ENCODE measurements at places on chromosomes 7 and 10.

DNA sequence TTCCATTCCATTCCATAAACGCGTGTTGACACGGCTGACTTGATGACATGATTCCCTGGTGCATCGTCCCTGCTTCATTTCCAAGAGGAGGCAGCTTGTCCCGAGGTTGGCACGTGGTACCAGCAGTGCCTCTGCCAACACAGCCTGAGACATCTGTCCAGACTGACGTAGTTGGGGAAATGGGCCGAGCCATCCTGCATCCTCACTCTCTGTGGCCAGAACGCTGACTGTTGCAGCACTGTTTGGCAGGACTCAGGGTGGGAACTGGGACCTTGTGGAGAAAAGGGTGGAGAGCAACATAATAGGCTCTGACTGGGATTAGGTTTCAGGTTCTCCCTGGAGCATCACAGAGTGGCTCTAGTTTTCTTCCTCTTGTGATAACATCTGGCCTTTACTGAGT is 118.6 kb upstream of the BTBD16 start:
- DNase-seq = no peak

DNA sequence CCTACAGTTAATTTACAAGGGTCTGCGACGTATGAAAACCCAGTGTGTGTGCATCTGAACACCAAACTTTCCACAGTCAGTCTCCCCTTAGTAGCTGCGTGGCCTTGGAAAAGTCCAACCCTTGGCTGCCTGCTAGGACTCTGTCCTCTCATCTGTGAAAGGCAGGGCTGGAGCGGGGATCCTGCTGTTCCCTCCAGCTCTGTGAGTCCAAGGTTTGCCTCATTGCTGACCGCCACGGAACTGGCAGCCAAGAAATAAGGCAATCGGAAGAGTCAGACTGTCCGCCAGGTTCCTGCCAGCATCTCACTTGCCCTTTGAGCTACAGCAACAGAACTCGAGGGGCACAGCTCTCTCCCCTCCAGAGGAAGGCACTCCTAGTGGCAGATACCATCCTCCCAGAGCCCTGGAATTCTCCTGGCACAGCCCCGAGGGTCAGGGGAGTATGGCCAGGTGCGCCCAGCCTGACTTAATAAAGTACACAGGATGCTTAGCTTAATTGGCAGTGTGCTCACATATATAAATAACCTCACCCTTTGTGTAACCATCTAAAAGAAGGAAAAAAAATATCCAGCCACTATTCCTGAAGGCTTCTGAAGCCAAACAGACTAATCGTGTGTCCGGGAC is 530.1 kb upstream of the FOXK1 start:
- DNase-seq = no peak

- no peak for DNase-seq
Measured at GRCh38 chr7:142181966-142182365, 70.4 kb downstream of the MGAM2 start.

- no peak for DNase-seq
Measured at GRCh38 chr7:141915565-141915964, 634 bp upstream of the OR9A4 start.

GRCh38 chr7:145584401-145584800 is 532.2 kb upstream of the CNTNAP2 start:
- no peak for DNase-seq

DNA sequence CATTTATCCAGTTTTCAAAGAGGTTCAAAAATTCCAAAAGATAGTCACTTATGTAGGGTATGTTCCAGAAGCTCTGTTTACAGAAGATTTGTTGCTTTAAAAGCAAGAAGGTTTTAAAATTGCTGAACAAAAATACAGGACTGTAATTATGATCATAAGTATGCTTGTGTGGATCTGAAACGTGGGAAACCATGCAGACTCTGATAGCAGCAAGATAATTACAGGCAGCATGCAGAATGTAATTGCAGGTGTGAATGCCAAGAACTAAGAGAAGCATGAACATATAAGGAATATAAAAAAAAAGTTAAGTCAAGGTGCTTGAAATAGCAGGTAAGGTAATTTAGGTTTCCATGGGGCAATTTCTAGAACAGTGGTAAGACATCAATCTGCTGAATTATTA is 405.7 kb downstream of the ARL4A start:
- DNase-seq = peak; percentile 78

- no peak for DNase-seq
Measured at GRCh38 chr10:95266674-95267095, 24.1 kb downstream of the PDLIM1 start.

GRCh38 chr10:89643431-89643811 is 1.6 kb downstream of the PANK1 start:
- DNase-seq = no peak

DNA sequence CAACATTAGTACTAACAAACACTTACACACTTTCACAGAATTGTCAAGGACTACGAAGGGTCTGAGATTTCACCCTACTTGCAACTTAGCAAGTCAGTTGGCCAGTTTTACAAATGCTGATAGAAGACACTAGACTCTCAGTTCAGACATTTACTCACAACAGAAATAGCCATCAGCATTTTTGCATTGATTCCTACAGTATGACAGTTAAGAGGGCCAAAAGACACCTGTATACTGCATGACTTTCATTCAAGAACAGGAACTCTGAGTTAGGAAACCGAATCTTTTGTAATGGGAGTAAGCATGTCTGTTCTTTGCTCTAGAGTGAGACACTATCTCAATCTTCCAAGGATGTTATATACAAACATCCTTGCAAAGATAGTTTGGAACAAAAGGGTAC is 40.9 kb downstream of the FAM204A start:
- no peak for DNase-seq

DNA sequence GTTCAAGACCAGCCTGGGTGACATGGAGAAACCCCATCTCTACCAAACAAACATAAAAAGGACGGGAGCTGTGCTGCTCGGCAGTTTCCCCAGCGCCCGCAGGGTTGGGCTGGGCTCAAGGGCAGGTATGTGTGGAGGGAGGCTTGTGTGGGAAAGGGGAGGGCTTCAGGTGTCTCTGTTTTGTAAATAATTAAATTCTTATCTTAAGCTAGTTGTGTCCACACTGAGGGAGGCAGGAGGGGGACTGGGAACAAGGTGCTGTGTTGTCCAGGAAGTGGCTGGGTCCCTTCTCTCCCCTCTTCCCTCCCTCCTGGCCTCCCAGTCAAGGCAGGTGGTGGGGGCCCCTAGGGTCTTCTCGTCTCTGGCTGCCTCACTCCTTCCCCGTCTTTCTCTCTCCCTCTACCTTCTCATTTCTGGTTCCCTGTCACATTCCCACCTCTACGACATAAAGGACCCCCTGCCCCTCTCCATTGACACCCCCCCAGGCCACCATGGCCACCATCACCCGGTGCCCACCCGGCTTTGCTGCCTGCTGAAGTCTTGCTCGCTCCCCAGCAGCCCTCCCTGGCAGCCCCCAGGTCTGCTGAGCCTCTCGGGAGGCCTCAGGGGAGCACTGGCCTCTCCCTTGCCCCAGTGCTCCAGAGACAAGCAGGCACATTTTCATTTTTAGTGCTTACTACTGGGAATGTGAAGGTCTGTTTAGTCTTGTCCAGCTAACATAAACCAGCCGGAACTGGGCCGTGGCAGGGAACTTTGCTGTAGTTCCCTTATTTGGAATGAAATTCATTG is 19.3 kb downstream of the NEURL1 start:
- DNase-seq = no peak

GRCh38 chr7:67760971-67761370 is 764.3 kb downstream of the TYW1 start:
- no peak for DNase-seq

- DNase-seq = no peak
Measured at GRCh38 chr10:30411263-30411662, 22.7 kb upstream of the MAP3K8 start.
